Kidney capillary endothelial cell (primary cell): ENCODE measurements at places on chromosomes 2 and 18.
A peak's percentile ranks its signal among the peaks of the same experiment; 100 is the strongest.

GRCh38 chr18:57854726-57855125, 51.6 kb upstream of the ATP8B1 start:
- no peak for DNase-seq

DNA sequence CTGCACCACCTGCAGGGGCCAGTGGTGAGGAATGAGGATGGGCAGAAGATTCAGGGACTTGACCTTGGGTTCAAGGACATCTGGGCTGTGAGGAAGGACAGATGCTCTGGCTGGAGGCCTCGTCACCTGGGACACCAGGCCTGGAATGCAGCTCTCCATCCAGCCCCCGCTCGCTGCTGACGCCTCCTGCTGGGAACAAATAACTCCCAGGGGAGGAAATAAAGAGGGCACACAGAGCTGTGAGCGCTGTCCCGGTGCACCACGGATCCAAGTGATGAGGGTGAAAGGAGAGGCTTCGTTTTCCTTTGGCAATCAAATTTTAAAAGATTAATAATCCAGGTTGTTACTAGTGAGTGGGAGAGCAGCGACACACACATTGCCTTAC, 368.0 kb upstream of the MYT1L start:
- DNase-seq: no peak

GRCh38 chr2:220999356-220999755, 572.7 kb downstream of the EPHA4 start:
- DNase-seq: no peak

GRCh38 chr2:6999211-6999877, 82.1 kb downstream of the RNF144A start:
- DNase-seq: no peak

GRCh38 chr2:237222178-237222577, 136.5 kb downstream of the COPS8 start:
- no peak for DNase-seq

DNA sequence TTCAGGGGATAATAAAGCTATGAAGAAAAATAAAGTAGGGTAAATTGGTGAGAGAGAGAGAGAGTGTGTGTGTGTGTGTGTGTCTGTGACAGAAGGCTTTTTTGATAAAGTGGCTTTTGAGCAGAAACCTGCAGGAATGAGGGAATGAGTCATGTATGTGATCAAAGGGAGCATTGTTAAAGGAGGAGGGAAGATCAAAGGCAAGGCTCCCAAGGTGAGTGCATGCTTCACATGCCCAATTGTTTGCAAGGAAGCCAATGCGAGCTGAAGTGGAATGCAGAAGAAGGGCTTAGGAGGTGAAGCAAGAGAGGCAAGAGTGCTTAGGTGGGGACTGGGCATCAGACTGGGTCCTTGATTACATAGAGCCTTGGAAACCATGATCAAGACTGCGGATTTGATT, 96.8 kb downstream of the DNAH6 start:
- no peak for DNase-seq

GRCh38 chr2:58194458-58194857, 46.7 kb downstream of the FANCL start:
- no peak for DNase-seq

DNA sequence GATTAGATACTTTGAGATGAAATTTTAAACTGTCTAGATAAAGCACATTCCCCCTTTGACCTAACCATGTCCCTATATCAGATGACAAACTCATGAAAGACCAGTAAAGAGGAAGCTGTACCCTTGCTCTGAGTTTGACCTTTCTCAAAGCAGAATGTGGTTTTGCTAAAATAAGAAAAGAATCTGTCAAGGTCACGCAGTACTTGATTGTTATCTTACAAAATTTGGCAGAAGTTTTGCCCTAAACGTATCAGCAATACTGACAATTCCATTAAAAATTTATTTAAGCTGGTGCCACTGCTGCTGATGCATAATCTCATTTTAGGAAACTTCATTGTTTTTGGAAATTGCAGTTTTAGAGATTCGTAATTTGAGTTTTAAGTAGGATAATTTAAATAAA, 31.2 kb upstream of the GALM start:
- no peak for DNase-seq

GRCh38 chr18:79915161-79916127, 36.0 kb downstream of the SLC66A2 start:
- no peak for DNase-seq

DNA sequence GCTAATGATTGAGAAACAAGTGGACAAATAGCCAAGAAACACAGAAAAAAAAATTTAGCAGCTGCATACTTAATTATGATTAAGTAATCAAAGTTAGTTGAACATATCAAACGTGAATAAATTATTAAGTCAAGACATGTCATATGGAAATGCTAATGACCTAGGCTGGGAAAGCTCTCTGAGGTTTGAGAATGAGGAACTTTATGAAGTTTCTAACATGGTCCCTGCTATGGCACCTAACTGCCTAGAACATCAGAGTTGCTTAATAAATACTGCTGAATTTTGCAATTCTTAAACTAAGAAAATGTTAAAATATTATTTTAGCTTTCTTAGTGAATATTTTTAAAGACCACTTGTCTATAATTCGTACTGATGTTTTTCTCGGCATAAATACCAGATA, 99.8 kb downstream of the AFF3 start:
- no peak for DNase-seq

GRCh38 chr2:210598219-210598618, 41.8 kb downstream of the CPS1 start:
- no peak for DNase-seq

GRCh38 chr2:128329607-128330006, 10.9 kb upstream of the HS6ST1 start:
- DNase-seq: no peak

DNA sequence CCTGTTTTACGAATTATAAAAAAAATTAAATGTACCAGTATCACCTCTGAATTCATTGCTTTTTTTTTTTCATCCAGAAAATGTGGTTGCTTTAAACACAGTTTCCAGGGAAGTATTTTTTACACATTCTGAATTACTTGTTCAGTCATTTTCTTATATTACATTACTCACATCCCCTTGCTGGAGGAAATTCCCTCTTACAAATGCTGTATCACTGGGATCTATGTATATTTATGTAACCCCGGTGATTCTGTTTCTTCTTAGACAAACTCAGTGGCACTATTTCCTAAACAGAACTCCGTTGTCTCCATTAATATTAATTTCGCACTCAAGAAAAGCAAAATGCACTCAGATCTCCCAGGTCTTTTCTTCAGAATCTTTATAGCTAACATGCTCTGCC, 1078.5 kb upstream of the ZEB2 start:
- peak; percentile 42 for DNase-seq

GRCh38 chr18:66342577-66342976, 261.3 kb downstream of the CDH19 start:
- no peak for DNase-seq

DNA sequence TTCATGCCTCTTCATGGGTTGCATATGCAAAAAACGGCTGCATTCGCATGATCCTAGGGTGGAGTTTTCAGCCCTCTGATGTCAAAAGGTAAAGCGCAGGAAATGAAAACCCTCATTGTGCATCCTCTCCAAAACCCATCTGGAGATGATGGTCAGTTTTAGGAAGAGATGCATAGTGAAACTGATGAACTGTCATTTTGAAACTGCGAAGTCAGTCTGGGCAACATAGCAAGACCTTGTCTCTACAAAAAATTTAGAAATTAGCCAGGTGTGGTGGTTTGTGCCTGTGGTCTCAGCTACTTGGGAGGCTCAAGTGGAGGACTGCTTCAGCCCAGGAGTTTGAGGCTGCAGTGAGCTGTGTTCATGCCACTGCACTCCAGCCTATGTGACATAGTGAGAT, 2.5 kb upstream of the TTLL4 start:
- no peak for DNase-seq

DNA sequence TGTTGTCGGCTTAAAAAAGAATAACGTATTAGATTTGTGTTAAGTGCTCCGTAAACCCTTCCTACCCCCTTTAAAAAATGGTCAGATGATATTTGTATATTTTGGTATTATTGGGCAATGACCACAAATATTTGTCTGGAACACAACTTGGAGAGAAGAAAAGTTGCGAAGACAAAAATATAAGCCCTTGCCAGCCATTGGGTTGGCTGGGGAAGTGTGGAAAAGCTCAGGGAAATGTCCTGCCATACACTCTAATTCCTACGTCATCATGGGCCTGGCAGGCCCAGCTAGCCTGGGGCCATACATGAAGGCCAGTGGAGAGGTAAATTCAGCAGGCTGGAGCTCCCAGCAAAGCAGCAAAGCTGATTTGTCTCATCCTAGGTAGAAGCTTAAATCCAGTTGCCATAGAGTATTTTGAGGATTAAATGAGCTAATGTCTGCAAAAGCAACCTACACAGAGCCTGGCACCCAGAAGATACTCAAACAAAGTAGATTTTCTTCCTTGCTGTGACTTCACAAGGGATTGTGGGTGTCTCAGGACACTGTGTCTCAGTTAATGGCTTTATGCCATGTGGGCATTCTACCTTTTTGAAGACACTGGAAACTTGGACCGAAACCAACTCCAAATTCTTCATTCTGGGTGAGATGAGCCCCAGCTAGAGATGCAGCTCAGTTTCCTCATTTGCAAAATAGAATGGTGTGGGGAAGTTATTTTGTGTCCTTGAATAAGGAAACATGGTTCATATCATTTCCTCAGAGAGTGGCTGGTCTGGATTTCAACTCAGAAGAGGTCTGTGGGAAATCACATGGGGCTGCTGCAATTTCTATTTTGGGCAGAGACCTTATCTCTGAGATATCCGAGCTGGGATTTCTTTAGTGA, 87.9 kb upstream of the MAP4K3 start:
- no peak for DNase-seq

- peak; percentile 37 for DNase-seq
Measured at GRCh38 chr18:48663931-48664847, 125.4 kb downstream of the CTIF start.

DNA sequence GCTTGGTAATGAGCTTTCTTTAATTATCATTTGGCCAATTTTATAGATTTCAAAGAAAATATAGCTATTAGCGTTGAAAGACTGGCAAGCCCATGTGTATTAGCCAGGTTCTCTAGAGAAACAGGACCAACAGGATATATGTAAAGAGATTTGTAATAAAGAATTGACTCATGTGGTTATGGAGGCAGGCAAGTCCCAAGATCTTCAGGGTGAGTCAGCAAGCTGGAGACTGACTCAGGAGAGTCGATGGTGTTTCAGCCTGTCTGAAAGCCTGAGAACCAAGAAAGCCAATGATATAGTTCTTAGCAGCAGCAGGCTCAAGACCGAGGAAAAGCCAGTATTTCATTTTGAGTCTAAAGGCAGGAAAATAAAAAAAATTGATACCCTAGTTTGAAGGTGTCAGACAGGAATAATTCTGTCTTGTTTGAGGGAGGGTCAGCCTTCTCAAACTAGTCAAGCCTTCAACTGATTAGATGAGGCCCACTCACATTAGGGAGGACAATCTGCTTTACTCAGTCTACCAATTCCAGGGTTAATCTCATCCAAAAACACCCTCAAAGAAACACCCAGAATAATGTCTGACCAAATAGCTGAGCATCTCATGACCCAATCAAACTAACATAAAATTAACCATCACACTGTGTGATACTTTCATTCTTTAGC, 78.3 kb upstream of the CRIM1 start:
- DNase-seq: peak; percentile 41

DNA sequence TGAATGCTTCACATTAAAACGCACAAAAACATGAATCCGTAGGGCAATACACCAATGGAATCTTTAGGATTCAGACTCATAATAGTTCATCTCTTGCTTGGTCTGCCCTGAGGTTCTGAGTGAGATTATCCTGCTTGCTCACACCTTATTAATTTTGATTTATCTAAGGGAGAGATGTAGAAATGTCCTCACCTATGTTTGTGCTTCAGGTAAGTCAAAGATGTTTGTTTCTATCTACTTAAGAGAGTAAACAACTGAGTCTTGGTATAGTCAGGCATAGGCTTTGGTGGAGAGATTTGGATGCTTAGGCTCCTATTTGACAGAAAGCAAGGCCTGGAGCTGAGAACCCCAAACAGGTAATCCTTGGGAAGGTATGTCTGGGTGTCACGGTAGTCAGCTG, 231.0 kb upstream of the TNP1 start:
- DNase-seq: no peak

- DNase-seq: no peak
Measured at GRCh38 chr18:46892842-46893241, 24.5 kb downstream of the PIAS2 start.

DNA sequence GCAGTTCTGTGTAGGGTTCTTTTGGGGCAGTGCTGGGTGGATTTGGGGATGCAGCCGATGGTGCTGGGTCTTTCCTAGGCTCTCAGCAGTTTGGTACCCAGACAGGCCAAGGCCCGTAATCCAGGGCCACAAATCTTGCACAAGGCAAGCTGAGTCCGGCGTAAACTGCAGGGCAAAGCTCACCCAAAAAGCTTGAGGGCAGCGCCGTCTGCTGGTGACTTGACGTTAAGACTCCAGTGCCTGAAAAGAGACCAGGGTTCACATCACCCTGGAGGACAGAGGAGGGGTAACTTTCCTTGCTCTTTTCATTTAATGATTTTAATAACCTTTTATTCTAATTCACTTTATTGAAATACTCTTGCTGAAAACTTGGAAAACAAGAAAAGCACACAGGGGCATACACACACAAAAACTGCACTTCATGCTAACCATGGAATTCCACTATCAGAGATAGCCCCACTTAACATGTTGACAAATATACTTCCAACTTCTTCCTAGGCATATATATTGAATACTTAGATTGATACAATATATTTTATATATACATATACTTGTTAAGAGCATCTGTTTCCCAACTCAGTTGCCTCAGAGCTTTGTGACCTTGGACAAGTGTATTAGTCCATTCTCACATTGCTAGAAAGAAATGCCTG, 38.9 kb downstream of the CNGA3 start:
- peak; percentile 68 for DNase-seq

- DNase-seq: no peak
Measured at GRCh38 chr2:25184254-25184653, 15.9 kb upstream of the POMC start.

GRCh38 chr18:7980136-7980535, 413.0 kb downstream of the PTPRM start:
- no peak for DNase-seq

DNA sequence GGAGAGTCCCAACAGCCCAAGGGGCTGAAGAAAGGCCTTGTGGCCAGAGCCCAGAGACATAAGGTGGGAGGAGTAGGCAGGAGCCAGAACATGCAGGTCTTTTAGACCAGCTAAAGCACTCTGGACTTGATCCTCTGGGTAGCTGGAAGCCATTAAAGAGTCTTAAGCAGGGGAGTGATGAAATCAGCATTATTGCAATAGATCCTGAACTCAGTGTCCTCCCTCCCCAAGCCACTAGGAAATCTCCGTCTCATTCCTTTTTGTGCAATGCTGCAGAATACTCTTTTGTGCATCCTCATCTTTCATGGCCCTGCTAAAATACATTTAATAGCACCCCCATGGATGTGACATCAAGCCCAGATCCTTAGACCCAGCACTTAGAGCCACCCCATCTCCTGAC, 58.6 kb upstream of the ZCCHC2 start:
- DNase-seq: no peak

DNA sequence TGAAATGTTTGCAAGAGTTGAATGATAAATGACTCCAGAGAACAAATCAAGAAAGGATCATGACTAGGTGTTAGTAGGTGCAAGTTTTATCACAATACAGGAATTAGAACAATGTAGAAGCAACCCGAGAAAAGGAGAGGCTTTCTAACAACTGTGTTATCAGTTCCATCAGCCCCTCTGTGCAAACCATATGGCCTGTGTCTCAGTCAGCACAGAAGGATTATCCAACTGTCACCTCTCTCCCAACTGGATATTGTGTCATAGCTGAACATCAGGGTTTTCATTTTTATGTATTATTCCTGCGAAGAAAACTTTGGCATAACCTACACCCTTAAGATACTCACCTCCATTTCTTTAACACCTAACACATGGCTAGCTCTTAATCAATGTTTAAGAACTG, 321.6 kb upstream of the RND3 start:
- no peak for DNase-seq

- no peak for DNase-seq
Measured at GRCh38 chr2:196324211-196324610, 152.8 kb upstream of the STK17B start.
